ENCODE measurements at places on chromosomes 1 and 21. TPM values are rescaled to one million over a fixed set of nuclear protein-coding genes. Genes with fewer than 3 reads are reported as not detected.

DNA sequence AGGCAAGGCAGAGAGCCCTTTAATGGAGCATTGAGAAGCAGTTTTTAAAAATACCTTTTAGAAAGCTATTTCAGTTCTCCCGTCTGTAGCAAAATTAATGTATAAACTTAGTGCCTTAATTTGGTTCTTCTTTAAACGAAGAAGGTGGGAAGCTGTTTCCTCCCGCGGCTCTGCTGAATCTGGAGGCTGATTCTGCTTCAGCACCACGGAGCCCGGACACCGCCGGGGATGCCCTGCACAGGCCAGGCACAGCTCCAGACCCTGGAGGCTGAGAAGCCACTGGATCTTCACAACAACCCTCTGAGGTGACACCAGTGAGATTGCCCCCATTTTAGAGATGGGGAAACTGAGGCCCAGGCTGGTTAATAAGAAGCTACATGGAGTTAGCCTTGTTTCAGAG is 175.8 kb upstream of the VAMP3 start:
- no peak for DNase-seq
- peaks cover 9% of the 10 kb centered on the region for H3K27me3 ChIP-seq
- H3K36me3 ChIP-seq: no peaks in the 10 kb centered on the region
- no peak overlapping the region for H3K27ac ChIP-seq
- H3K4me3 ChIP-seq: no peak overlapping the region

DNA sequence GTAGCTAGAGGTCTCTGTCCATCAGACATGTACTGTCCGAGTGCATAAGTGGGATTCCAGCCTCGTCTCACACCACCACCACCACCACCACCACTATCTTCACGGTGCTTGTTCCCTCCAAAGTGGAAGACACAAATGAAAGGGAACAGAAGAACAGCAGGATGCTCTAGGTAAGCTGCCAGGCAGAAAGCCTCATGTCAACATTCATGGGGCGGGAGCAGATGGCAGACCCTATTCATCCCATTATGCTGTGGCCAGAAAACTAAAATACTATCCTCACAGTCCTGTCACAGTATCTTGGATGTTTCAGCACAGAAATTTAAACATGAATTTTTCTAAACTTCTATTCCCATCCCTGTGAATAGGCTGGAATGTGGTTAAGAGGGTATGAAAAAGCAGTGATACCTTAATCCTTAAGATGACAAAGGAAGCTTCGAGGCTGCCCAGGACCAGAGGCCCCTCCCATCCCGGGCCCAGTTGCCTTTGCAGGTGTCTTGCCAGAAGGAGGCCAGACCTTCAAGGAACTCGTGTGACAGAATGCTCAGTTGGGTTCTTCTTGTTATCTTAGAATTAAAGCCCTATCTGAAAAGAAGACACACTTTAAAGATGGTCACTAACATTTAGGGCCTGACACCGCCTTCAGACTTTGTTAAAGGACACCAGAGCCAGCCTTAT is 24.7 kb downstream of the APCS start:
- no peaks in the 10 kb centered on the region for H3K4me1 ChIP-seq
- no peak for DNase-seq
- H3K36me3 ChIP-seq: no peaks in the 10 kb centered on the region
- H3K27me3 ChIP-seq: no peaks in the 10 kb centered on the region
- H3K4me3 ChIP-seq: no peak overlapping the region

- H3K36me3 ChIP-seq: no peaks in the 10 kb centered on the region
- H3K27ac ChIP-seq: no peak overlapping the region
- H3K4me1 ChIP-seq: peaks cover 35% of the 10 kb centered on the region
- H3K27me3 ChIP-seq: peaks cover 26% of the 10 kb centered on the region
Measured at GRCh38 chr1:41673806-41674205, 189.3 kb upstream of the EDN2 start.

DNA sequence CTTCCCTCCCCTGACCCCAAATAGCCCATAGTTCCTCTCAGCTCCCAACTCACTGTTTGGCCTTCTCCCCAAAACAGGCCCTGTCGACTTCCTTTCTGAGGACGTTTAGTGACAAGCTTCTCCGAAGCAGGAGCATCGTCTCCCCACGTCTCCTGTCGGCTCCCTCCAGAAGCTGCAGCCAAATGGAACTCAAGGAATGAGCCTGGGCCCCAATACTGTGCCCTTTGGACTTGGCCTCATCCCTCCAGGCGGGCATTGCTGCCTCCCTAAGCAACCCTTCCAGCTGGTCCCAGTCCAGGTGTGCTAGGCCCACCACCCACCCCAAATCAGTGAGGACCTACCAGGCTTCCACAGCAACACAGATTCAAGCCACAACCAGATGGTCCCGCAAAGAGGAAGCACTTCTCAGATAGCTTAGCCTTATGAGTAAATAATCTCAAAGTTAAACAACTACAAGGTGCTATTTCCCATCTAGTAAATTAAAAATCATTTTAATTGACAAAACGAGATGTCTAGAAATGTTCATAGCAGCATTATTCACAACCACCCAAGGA is 33.0 kb downstream of the ACOT7 start:
- DNase-seq: no peak
- H3K4me1 ChIP-seq: peaks cover 21% of the 10 kb centered on the region
- H3K27ac ChIP-seq: peak overlapping the region; percentile 80
- peak overlapping the region; percentile 34 for H3K4me3 ChIP-seq
- H3K27me3 ChIP-seq: no peaks in the 10 kb centered on the region
- H3K36me3 ChIP-seq: peaks cover 5% of the 10 kb centered on the region

DNA sequence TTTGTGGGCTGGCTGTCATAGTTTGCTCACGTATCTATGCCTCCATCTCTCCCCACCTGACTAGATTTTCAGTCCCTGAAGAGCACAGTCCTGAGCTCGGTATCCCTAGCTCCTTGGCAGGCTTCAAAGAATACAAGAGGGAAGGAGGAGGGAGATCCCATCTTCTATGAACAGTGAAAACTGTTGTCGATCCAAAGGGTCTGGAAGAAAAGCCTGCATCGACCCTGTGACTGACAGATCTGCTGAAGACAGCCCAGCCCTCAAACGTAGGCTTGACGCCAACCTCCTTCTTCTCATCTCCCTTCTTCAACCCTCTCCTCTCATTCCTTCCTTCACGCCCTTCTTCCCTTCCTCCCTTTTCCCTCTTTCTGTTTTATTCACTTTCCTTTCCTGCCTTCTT is 13.3 kb upstream of the ADORA1 start:
- no peak overlapping the region for H3K27ac ChIP-seq
- peaks cover 52% of the 10 kb centered on the region for H3K27me3 ChIP-seq
- H3K36me3 ChIP-seq: no peaks in the 10 kb centered on the region

DNA sequence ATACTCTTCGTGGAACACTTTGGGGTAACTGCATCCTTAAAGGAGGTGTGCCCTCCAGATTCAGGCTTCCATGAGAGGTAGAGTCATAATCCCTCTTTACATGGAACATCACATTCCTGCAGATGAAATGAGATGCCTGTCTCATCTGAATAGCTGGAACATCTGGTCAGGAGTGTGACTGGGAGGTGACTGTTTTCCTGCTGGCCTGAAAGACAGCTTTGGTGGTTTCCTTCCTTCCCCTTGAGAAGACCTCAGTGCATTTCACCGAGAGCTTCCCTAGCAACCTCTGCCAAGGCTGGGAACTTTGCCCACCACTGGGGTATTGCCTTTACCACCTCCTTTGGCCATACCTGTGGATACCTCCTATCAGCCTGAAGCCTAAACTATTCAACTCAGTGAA is 46.7 kb upstream of the GUCA2A start:
- no peak overlapping the region for H3K27ac ChIP-seq
- H3K4me3 ChIP-seq: no peak overlapping the region
- no peaks in the 10 kb centered on the region for H3K27me3 ChIP-seq

DNA sequence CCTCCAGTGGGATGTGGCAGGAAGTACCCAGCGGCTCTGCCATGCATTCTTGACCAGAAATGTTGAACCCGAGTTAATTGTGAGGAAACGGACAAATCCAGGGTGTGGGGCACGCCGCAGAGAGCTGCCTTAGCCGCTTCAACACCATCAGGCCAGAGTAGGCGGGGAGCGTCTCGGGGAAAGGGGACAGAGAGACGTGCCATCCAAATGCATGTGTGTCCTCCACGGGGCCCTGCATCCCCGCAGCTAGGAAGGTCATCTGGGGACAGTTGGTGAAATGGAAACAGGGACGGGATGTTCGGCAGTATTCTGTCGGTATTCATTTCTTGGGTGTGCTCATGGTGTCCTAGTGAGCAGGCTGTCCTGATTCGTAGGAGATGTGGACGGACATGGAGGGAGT is 59.1 kb upstream of the TRAPPC10 start:
- no peaks in the 10 kb centered on the region for H3K27me3 ChIP-seq
- no peak for DNase-seq
- H3K27ac ChIP-seq: no peak overlapping the region
- no peak overlapping the region for H3K4me3 ChIP-seq

- H3K36me3 ChIP-seq: peaks cover 5% of the 10 kb centered on the region
- DNase-seq: no peak
- peaks cover 37% of the 10 kb centered on the region for H3K4me1 ChIP-seq
- H3K27me3 ChIP-seq: peaks cover 5% of the 10 kb centered on the region
- H3K27ac ChIP-seq: no peak overlapping the region
Measured at GRCh38 chr21:38436341-38436740, 61.9 kb downstream of the ERG start.

DNA sequence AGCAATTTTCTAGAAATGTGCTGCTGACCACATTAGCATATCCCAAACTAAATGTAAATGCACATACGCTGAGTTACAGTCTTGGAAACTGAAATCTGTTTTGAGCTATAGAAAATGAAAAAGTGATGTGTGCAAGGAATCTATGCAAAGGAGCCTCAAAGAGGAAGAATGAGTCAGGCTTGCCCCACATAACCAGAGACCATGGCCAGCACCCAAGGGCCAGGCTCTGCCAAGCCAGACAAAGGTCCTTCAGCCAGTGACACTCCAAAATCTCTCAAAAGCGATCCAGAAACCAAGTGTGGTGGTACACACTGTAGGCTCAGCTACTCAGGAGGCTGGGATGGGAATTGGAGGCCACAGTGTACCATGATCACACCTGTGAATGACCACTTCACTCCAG is 195.2 kb downstream of the TOMM20 start:
- no peak for DNase-seq
- no peak overlapping the region for H3K27ac ChIP-seq

GRCh38 chr1:237799762-237800474 is 90.8 kb downstream of the ZP4 start:
- no peak overlapping the region for H3K4me3 ChIP-seq
- no peaks in the 10 kb centered on the region for H3K27me3 ChIP-seq

DNA sequence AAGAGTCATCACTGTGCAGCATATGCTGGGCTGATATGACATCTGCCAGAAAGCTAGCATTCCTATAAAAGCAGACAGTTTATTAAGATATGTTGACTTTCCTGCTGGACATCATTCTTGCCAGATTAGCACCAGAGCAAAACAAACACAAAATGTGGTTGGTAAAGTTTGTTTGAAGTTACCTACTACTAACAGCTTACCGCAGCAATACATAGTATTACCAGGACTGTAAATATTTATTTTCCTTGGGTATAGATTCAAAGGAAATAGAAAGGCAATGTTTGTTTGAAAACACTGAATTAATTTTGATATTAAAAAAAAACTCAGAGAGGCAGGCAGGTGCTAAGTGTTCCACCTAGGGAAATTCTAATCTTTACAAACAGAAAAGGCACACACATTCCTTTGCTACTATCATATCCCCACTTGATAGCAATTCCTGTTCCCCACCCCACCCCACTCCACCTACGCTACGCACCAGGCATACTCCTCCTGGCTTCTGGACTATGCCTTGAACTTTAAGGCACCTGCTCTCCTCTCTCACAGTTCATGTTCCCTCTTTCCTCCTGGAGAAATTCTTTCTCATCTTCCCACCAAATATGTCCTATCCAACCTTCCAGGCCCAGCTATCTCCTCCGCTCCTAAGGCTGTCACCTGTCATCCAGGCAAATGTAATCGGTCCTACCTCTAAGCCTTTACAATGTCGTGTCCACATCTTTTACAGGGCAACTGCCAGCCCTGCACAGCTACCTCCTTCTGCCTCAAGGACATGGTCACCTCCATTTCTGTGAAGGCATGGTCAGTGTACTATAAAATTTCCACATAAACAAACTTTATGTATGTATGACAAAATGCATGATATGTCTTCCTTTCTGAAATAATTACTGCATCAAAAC is 34.7 kb downstream of the PTPN14 start:
- peaks cover 44% of the 10 kb centered on the region for H3K4me1 ChIP-seq
- H3K4me3 ChIP-seq: peak overlapping the region; percentile 57
- no peaks in the 10 kb centered on the region for H3K36me3 ChIP-seq
- no peaks in the 10 kb centered on the region for H3K27me3 ChIP-seq

- no peak overlapping the region for H3K27ac ChIP-seq
- no peak for DNase-seq
- peaks cover 8% of the 10 kb centered on the region for H3K27me3 ChIP-seq
- H3K36me3 ChIP-seq: no peaks in the 10 kb centered on the region
- peaks cover 11% of the 10 kb centered on the region for H3K4me1 ChIP-seq
Measured at GRCh38 chr1:224696891-224697765, 81.0 kb downstream of the CNIH3 start.

DNA sequence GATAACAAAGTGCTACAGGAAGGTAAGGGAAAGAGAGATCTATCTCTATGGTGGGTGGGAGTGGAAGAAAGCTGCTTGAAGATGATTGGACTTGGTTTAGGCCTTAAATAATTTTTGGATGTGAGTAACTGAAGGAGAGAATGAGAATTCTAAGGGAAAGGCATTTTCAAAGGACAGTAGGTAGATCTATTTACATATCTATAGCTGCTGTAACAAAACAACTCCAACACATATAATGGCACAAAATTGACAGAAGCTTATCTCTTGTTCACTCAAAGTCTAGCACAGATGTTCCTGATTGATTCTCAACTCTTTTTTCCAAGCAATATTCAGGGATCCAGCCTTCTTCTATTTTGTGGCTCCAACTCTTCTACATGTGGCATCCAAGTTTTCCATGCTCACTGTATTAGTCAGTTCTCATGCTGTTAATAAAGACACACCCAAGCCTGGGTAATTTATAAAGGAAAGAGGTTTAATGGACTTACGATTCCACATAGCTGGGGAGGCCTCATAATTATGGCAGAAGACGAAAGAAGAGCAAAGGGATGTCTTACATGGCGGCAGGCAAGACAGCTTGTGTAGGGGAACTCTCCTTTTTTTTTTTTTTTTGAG is 3.1 kb upstream of the DDAH1 start:
- no peak overlapping the region for H3K27ac ChIP-seq
- DNase-seq: no peak
- no peak overlapping the region for H3K4me3 ChIP-seq
- H3K4me1 ChIP-seq: peaks cover 7% of the 10 kb centered on the region

DNA sequence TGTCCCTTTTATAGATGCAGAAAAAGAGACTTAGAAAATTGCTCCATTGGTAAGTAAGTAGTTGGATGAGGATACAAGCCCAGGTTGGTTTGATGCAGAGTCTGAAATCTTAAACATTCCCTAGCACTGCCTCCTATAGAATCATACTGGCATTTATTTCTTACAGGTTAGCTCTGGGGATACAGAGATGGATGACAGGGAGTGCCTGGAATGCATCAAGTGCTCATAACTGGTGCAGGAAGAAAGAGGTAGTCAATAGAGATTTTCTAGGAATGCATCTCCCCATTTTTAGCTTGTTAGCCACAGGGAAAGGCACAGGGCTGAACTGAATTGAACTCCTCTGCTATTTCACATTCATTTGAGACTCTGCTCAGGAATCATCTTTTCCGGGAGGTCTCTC is 269.0 kb upstream of the USP24 start:
- H3K4me1 ChIP-seq: peaks cover 23% of the 10 kb centered on the region
- H3K4me3 ChIP-seq: no peak overlapping the region
- no peaks in the 10 kb centered on the region for H3K36me3 ChIP-seq
- peak overlapping the region; percentile 69 for H3K27ac ChIP-seq

Gene S100A8
- 678 TPM for total RNA-seq

Gene DNM3
- total RNA-seq: 1.2 TPM

Gene RGS13
- total RNA-seq: not detected

Gene NUAK2
- total RNA-seq: 13.5 TPM
